ENCODE measurements at places on chromosomes 3 and 15.

GRCh38 chr3:166307756-166308350 is 470.6 kb upstream of the BCHE start:
- no peak for DNase-seq

GRCh38 chr3:124861041-124861440 is 26.1 kb downstream of the ITGB5 start:
- no peak for DNase-seq

GRCh38 chr15:101129851-101130380 is 121.9 kb downstream of the CHSY1 start:
- DNase-seq = no peak

- peak; percentile 65 for DNase-seq
Observed at GRCh38 chr15:79179108-79179561, 88.6 kb upstream of the RASGRF1 start.

DNA sequence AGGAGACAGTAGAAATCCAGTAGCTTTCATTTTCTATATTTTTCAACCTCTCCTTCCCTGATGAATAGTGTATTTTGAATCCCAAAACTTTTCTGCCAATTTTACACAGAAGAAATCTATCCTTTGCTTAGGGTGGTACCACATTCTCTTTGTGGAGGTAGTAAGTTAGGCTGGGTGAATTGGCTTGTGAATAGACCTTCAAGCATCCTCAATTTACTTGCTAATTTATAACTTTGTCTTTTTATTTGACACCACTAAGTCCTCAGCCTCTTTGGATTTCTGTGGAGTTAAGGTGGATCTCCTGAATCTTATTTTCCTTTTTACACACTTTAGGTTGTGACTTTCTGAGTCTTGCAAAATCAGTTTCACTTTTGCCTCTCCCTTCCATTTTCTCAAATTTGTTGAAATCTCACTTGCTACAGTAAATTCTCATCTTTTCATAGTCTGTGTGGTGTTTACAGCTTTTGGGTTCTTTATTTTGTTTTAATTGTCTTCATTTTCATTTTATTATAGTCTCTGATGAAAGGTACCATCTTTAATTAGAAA is 5.7 kb upstream of the PLSCR1 start:
- no peak for DNase-seq

- DNase-seq = no peak
Observed at GRCh38 chr15:101391981-101392640, 97.1 kb upstream of the SNRPA1 start.

GRCh38 chr15:44317423-44318058 is 29.0 kb downstream of the GOLM2 start:
- DNase-seq = no peak

DNA sequence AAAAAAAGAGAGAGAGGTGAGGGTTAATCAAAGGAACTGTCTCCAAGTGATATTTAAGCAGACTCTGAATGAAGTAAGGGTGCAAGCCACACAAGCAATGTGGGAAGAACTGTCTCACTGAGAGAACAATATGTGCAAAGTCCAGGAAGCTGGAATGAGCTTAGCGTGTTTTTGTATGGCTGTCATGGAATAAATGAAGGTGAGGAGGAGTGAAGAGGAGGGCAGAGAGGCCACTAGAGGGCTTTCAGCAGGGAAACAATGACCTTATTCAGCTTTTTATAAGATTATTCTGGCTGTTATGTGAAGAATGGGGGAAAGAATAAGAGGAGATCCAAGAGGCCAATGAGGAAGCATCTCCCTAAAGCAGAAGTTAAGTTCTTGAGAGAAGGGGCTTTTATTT is 86.9 kb upstream of the COL8A1 start:
- DNase-seq = no peak

GRCh38 chr3:47567149-47567548 is 11.5 kb downstream of the CSPG5 start:
- DNase-seq = no peak

- DNase-seq = no peak
Observed at GRCh38 chr15:45138814-45139765, 9.3 kb downstream of the DUOX1 start.

DNA sequence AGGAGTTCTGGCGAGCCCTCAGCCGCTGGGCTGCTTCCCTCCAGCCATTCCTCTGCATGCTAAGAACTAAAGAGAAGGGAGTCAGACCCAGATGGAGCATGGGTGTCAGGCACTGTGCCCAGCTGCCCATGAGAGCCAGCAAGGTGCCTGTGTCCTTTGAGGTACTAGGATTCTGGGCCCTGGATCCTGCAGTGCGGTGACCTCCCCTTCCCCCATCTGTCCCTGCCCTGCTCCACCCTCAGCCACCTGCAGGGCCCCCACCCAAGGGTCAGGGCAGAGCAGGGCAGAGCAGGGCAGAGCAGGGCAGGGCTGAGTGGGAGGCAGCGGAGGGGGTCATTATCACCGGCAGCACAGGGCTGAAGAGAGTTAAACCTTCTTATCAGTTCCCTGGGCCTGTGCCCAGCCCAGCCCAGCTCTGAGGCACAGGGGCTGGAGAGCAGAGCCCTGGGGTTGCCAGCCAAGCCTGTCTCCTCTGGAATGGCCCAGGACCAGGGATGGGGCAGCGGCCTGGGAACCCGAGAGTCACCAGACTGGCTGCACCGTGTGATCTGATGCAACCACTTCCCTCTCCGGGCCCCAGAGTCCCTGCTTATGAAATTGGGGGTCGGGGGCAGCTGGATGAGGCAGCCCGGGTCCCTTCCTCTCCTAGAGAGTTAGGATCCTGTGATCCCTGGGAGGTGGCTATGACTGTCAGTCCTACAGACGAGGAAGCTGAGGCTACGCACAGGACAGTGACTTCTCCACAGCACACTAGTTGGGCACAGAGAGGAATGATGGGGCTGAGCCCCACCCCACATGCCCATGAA is 17.3 kb downstream of the ZDHHC19 start:
- no peak for DNase-seq

GRCh38 chr15:98794748-98795147 is 146.4 kb downstream of the IGF1R start:
- no peak for DNase-seq

DNA sequence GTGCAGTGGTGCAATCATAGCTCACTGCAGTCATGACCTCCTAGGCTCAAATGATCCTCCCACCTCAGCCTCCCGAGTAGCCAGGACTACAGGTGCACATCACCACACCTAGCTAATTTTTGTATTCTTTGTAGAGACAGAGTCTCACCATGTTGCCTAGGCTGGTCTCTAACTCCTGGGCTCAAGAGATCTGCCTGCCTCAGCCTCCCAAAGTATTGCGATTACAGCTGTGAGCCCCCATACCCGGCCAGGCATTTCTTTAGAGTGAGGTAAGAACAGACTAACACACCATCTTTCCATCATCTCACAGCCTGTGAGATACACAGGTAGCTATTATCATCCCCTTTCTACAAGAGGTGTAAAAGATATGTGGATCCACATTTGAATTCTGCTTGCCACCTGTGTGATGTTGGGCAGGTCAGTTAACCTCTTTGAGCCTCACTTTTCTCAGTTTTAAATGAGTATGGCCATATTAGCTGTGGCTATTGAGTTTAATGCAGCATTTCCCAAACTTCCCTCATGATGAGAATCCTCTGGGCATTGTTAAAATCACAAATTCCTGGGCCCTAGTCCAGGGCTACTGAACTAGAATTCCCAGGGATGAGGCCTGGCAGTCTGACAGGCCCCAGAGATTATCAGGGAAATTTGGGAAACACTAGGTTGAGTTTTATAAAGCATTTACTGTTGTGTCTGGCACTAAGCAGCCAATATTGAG is 46.0 kb downstream of the ANP32A start:
- DNase-seq = no peak

DNA sequence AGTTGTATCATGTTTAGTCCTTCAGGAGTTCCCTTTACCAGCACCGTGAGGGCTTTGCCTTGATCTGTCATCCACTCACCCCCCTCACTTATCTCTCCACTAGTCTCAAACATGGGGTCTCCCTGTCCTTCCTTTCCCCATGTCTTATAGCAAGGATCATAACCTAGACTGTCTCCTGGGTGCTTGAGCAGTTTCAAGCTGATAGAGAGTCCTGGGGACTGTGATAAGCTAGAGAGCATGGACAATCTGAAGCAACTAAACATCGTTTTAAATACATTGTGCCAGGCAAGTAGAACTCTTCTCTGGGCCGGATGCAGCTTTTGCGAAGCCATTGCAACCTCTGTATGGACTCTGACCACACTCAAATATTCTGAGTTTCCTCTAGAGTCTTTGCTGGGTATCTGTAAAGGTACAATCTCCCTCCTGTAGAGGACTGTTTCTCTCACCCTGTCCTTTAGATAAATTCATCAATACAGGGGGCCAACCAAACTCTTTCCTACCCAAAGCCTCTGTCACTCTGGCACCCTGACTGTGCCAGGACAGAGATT is 684.6 kb upstream of the NR2F2 start:
- no peak for DNase-seq

DNA sequence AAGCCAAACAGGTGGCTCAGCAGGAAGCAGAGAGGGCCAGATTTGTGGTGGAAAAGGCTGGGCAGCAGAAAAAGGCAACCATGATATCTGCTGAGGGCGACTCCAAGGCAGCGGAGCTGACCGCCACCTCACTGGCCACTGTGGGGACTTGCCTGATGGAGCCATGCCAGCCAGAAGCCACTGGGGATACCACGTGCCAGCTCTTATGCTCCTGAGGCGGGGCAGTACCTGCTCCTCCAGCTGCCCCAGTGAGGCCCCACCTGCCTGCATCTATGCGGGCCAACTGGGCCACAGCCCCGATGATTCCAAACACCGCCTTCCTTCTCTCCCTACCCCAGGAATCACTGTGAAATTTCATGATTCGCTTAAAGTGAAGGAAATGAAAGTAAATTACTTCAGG is 22.9 kb upstream of the ARIH1 start:
- DNase-seq = no peak

DNA sequence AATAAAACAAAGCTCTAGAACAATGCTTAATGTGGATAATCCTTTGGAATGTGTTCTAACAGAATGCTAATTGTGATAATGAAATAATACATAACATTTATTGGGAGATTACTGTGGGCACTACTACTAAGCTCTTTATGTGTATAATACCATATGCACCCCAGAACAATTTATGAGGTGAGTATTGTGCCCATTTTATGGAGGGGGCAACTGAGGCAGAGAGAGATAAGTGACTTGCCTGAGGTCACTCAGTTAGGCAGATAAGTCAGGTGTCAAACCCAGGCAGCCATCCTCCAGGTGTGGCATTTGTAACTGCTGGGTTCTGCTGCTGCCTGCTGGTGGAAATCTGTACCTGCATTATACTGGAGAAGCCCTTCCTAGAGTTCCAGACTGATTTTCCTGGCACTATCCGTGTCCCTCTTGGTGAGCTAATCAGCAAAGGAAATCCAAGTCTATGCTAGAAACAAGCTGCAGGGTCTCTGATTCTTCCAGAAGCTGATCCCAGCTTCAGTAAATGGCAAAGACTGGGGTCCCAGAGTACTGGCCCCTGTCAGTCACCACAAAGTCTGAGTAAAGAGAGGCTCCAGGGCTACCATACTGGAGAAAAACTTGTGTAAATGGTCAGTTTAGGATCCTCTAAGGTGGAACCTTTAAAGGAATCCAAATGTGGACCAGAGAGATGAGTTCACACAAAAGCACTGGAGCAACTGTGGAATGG is 22.6 kb upstream of the RBP1 start:
- DNase-seq = peak; percentile 75

DNA sequence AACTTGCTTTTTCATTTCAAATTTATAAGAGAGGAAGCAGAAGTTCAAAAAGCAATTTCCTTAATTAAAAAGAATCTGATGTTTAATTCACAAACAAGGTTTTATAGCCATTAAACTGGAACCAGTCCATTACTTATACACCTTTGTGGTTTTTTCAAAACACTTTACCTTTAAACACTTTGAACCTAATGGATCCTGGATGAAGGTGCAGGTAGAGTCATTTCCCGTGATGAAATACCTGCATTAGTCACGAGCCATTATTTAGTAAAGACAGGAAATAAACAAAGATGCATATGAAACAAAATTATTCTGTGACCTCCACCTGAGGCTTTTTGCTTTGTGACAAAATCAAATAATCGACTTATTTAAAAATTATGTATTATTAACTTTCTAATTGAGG is 341.7 kb upstream of the UBE2E2 start:
- DNase-seq = no peak

DNA sequence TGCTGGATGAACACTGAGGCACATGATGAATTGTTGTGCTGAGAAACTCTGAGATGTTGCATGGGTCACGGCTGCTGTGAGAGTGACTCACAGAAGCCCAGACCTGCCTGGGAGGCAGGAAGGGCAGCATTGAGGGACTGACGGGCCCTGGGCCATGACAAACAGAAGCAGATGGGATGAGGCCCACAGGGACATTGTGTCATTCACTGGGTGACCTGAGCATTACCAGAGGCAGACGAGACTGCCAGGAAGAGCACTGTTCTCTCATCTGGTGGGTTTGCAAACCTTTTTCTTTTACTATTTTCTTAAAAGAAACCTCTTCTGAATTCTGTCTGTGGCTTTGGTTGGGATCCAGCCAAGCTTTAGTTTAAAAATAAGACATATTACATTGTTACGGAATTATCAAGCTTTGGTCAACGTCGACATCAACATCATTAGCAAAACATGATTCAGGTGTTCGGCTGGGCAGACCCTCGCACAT is 67.8 kb downstream of the BDH1 start:
- DNase-seq = no peak

GRCh38 chr15:100266166-100266565 is 75.6 kb downstream of the ADAMTS17 start:
- no peak for DNase-seq

GRCh38 chr3:192449036-192449435 is 278.3 kb downstream of the FGF12 start:
- DNase-seq = no peak

GRCh38 chr3:4703054-4703480 is 209.9 kb downstream of the ITPR1 start:
- DNase-seq = no peak

DNA sequence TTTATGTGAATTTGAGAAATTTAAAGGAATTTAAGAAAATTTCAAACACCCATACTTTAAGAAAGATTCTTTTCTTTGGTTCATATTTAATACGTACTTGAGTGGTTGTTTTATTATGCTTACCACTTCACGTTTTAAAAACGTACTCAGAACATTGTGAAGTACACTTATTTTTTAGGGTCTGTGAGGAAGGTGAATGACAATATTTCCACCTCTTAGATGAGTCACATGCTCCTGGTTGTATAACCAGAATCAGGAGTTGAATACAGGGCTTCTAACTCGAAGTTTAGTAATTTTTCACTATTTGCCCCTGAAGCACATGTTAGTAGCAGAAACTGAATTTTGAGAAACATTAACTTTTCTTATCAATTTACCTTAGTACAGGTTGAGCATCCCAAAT is 7.5 kb downstream of the SKIL start:
- no peak for DNase-seq
